T-cell (primary cell): ENCODE measurements at places on chromosomes 12 and 14. TPM values are rescaled to one million over a fixed set of nuclear protein-coding genes. Genes with fewer than 3 reads are reported as not detected.

DNA sequence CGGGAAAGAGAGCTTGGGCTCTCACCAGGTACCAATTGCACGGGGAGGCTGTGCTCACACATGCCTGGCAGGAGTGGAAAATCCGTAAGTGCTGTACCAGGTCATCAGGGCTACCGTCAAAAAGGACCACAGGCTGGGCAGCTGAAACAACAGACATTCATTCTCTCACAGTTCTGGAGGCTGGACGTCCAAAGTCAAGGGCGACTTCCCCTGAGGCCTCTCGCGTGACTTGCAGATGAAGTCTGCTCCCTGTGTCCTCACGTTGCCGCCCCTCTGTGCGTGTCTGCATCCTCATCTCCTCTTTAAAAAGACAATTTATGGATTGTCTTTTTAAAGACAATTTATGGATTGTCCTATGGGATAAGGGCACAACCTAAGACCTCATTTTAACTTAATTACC is 73.8 kb upstream of the FZD10 start:
- DNase-seq: no peak
- H3K27ac ChIP-seq: no peak overlapping the region
- H3K4me3 ChIP-seq: no peak overlapping the region
- peaks cover 8% of the 10 kb centered on the region for H3K4me1 ChIP-seq

Gene TMEM117
- 3.9 TPM for total RNA-seq

Gene NPAS3
- total RNA-seq: not detected

DNA sequence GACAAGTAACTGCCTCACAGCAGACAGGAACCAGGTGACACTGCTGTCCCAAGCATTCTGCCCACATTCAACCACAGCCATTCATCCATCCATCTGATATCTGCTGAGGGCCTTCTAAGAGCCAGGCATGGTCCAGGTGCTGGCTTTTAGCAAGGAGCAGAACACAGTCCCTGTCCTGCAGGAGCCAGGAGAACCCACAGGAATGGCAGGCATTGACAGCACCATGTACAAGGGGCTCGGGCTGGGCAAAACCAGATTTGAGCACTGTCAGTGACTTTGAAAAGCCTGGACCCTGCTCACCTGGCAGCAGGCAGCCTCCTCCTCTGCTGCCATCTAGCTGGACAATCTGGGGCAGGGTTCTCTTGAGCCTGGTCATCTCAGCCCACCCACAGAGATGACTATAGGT is 137.0 kb downstream of the ZFP36L1 start:
- H3K27ac ChIP-seq: no peak overlapping the region

Gene NTN4
- total RNA-seq: 0.55 TPM

- H3K4me3 ChIP-seq: no peak overlapping the region
- no peak overlapping the region for H3K27ac ChIP-seq
- no peaks in the 10 kb centered on the region for H3K27me3 ChIP-seq
- no peaks in the 10 kb centered on the region for H3K4me1 ChIP-seq
- no peaks in the 10 kb centered on the region for H3K36me3 ChIP-seq
- no peak for DNase-seq
Observed at GRCh38 chr12:19709889-19710288, 270.6 kb downstream of the AEBP2 start.

Gene KRT3
- total RNA-seq: not detected

Gene FIGNL2
- total RNA-seq: 1.6 TPM

- H3K4me3 ChIP-seq: no peak overlapping the region
- no peak for DNase-seq
- no peaks in the 10 kb centered on the region for H3K4me1 ChIP-seq
- H3K36me3 ChIP-seq: no peaks in the 10 kb centered on the region
- no peak overlapping the region for H3K27ac ChIP-seq
Observed at GRCh38 chr12:57040211-57040610, 9.7 kb downstream of the MYO1A start.

DNA sequence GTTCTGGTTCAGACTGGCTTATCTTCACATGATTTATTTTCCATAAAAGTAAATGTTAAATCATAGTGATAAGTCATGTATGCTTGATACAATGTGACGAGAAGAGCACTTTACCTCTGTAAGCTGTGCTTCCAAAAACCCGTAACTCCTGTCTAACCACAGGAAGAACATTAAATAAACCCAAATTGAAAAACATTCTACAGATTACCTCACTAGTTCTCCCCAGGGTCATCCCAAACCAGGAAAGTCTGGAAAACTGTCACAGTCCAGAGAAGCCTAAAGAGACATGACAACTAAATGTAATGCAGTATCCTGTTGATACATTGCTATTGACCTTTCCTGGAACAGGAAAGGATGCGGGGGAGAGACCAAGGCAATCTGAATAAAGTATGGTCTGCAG is 32.5 kb upstream of the DUSP6 start:
- H3K36me3 ChIP-seq: no peaks in the 10 kb centered on the region
- no peak overlapping the region for H3K4me3 ChIP-seq

Gene AQP2
- total RNA-seq: not detected

DNA sequence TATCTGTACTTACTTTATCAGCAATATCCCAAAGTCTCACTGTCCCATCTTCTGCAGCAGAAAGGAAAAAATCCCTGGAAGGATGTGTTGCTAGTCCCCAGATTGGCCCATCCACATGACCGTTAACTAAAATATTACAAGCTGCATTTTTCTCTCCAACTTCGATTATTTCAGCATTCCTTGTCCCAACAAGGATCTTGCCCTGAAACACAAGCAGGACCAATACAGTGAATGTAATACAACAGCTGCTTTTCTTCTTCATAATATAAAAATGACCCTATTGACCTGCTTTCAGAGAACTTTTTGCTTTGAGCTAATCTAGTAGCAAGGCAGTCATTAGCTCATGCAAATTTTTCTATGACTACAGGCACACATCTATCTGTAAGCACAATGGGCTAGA is 58.3 kb downstream of the ZC3H14 start:
- no peak for DNase-seq
- no peaks in the 10 kb centered on the region for H3K36me3 ChIP-seq
- H3K4me3 ChIP-seq: no peak overlapping the region
- no peaks in the 10 kb centered on the region for H3K27me3 ChIP-seq
- no peaks in the 10 kb centered on the region for H3K4me1 ChIP-seq

- H3K27me3 ChIP-seq: peaks cover 24% of the 10 kb centered on the region
- no peak for DNase-seq
- no peaks in the 10 kb centered on the region for H3K4me1 ChIP-seq
- no peak overlapping the region for H3K27ac ChIP-seq
- no peaks in the 10 kb centered on the region for H3K36me3 ChIP-seq
- H3K4me3 ChIP-seq: no peak overlapping the region
Observed at GRCh38 chr14:104288272-104288671, 149.9 kb downstream of the KIF26A start.

Gene SIX1
- total RNA-seq: 0.18 TPM

- no peaks in the 10 kb centered on the region for H3K4me1 ChIP-seq
- H3K4me3 ChIP-seq: no peak overlapping the region
- H3K27ac ChIP-seq: no peak overlapping the region
- H3K27me3 ChIP-seq: no peaks in the 10 kb centered on the region
Observed at GRCh38 chr12:21851151-21851550, 76.6 kb upstream of the KCNJ8 start.
